ENCODE measurements at places on chromosomes 3 and 15. TPM values are rescaled to one million over a fixed set of nuclear protein-coding genes. Genes with fewer than 3 reads are reported as not detected.

Gene CAV3
- not detected for total RNA-seq

Gene SKOR1
- 0.09 TPM for total RNA-seq

Gene RMDN3
- 28.3 TPM for total RNA-seq

DNA sequence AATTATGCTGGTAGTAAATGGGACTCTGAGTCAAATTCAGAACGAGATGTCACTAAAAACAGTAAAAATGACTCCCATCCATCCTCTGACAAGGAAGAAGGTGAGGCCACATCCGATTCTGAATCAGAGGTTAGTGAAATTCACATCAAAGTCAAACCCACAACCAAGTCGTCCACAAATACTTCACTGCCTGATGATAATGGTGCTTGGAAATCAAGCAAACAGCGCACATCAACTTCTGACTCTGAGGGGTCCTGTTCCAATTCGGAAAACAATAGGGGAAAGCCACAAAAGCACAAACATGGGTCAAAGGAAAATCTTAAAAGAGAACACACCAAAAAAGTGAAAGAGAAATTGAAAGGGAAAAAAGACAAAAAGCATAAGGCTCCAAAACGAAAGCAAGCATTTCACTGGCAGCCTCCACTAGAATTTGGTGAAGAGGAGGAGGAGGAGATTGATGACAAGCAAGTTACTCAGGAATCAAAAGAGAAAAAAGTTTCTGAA is 15.1 kb upstream of the ZBTB47 start:
- DNase-seq: peak; percentile 50

DNA sequence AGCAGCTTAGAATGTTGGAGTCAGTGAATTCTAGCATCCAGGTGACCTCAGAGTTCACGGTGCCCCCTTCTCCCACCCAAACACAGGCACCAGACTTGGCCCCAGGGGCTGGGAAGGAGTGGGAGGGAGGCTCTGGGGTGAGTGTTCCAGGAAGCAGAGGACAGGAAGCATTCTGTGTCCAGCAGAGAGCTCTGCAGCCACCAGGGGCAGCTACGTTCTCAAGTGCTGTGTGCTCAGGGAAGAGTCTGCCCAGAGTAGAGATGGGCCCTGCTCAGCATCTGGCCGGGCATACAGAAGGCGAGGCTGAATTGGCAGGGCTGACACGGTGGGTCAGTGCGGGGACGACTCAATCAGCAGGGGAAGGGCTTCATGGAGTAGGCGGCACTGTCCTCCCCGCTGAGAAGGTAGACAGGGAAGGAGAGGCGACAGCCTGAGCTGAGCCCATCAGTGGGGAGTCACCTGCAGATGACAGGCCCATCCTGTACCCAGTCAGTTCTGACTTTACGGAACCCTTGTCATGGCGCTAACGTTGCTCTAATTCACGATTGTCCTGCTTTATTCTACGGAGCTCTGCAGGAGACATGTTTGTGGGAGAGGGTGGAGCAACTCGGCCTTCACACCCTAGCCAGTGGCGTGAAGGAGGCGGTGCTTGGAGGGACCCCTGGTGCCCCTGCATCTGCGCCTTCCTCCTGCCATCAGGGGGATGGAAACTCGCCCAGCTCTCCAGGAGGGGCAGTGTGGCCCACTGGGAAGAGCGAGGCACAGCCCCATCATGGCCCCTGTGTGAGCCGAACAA is 82.2 kb downstream of the C3orf70 start:
- DNase-seq: no peak

GRCh38 chr3:123732447-123732846 is 147.6 kb upstream of the HACD2 start:
- no peak for DNase-seq

- DNase-seq: no peak
Measured at GRCh38 chr15:91104111-91104510, 4.1 kb downstream of the SV2B start.

- no peak for DNase-seq
Measured at GRCh38 chr3:161599697-161600096, 103.1 kb downstream of the OTOL1 start.

Measured in activated T-helper 2 cell treated with anti-CD3 and anti-CD28 coated beads, Interferon-gamma antibody, Interleukin-2, Interleukin-4, amounts not matched to agents 10 μg/mL and 5 μg/mL and 100 μg/mL, durations not matched to agents 14 hours and 24 hours and 36 hours (primary cell).